ENCODE measurements at places on chromosomes 16 and 17.
A peak's percentile ranks its signal among the peaks of the same experiment; 100 is the strongest.

GRCh38 chr17:55513885-55514590 lies 2.8 kb upstream of the SMIM36 start:
- peak; percentile 27 for DNase-seq

GRCh38 chr17:37107406-37108083 lies 158.8 kb downstream of the AATF start:
- no peak for DNase-seq

DNA sequence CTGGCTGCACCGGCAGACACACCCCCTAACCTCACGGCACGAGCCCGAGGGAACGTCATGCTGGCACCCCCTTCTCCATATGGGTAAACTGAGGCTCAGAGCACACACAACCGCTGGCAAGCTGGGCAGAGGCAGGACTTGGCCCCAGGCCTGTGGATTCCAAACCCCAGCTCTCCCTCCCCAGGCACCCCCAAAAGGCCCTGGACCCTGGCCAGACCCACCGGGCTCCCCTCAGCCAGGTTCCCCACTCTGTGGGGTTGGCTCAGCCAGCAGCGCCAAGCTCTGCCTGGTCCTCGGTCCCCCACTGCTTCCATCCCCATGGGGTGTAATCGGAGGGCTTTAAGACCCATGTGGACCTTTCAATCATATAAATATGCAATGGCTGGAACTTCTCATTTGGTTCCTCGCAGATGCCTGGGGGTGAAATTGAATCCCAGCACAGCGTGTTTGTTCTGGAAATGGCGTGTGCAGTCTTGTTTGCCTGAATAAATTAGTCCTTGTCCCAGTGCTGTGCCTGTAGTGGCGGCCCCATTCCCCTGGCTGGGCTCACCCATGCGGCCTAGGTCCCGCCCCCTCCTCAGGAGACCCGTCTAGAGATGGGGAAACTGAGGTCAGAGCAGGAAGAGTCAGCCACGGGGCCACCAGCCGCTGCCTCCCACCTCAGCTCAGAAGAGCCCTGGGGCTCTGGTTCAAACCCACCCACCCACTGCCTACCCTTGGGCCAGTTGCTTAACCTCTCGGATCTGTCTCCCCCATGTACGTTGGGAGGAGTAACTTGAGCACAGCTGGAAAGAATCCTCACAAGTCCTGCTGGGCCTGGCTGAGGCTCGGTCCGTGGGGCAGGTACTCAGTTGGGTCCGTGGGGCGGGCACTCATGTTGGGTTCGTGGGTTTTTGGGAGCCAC lies 57.3 kb downstream of the ZFPM1 start:
- DNase-seq, result no peak

DNA sequence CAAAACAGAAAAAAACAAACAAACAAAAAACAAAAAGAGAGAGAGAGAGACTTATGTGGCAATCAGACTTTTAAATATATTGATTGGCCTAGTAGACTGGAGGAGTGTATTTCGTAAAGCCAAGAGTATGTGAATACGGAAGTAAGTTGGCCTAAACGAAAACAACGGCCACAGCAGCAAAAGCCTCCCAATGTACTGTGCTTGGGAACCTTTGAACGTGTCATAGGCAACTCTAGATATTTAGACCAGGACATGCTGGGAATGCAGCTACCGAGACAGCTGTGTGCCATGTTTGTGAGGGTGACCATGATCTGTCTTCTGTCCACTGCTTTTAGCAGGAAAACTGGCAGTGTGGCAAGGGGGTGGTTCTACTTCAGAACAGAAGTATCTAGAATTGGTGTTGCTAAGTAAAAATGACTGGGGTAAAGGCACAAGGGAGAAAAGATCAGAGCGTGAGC lies 7.4 kb downstream of the MAF start:
- DNase-seq, result peak; percentile 58

DNA sequence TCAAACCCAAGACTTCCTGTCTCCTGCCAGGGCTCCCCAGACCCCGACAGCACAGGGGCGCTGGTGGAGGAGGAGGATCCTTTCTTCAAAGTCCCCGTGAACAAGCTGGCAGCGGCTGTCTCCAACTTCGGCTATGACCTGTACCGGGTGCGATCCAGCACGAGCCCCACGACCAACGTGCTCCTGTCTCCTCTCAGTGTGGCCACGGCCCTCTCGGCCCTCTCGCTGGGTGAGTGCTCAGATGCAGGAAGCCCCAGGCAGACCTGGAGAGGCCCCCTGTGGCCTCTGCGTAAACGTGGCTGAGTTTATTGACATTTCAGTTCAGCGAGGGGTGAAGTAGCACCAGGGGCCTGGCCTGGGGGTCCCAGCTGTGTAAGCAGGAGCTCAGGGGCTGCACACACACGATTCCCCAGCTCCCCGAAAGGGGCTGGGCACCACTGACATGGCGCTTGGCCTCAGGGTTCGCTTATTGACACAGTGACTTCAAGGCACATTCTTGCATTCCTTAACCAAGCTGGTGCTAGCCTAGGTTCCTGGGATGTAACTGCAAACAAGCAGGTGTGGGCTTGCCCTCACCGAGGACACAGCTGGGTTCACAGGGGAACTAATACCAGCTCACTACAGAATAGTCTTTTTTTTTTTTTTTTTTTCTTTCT lies 8.1 kb downstream of the SERPINF1 start:
- DNase-seq, result peak; percentile 52

- DNase-seq, result peak; percentile 84
Observed at GRCh38 chr17:42548070-42548837, 4.5 kb upstream of the HSD17B1 start.

- DNase-seq, result no peak
Observed at GRCh38 chr17:290626-291025, 62.0 kb downstream of the RPH3AL start.

DNA sequence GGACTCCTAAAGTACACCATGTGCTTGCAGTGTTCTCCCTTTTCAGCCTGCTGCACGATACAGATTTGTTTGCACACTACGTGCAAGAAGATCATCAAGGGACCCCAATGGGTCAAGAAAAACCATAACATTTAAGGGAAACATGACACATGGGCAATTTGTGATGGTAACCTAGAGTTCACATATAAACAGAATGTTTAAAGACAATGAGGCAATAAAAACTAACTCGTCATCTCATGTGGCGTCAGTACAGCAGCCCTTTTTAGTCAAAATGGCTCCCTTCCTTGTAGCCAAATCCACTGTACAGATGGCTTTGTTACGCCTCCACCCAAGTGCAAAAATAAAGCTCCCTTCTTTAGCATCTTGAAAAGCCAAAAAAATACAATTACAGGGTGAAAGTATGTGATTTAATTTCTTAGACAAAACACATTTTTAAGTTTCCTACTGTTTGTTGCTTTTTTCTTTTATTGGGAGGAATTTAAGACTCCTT lies 173.7 kb downstream of the CDK5R1 start:
- DNase-seq, result no peak

DNA sequence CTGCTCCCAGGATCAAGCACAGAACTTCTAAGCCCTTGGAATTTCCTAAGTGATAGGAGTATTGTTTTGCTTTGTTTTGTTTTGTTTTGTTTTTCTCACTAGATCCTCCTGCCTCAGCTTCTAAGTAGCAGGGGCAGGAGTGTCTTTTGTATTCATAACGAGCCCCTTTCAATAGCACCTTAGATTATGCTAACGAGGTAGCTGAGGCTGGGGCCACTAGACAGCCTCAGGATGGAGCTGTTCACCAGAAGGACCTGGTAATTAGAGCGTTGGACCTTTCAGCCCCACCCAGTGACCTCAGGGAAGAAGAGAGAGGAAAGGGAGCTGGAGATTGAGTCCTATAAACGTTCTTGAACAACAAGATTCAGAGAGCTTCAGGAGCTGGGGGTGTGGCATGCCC lies 43.6 kb downstream of the IKZF3 start:
- no peak for DNase-seq

- DNase-seq, result no peak
Observed at GRCh38 chr16:12674071-12674470, 129.6 kb downstream of the CPPED1 start.

- no peak for DNase-seq
Observed at GRCh38 chr17:39946551-39947330, 16.1 kb upstream of the GSDMA start.

DNA sequence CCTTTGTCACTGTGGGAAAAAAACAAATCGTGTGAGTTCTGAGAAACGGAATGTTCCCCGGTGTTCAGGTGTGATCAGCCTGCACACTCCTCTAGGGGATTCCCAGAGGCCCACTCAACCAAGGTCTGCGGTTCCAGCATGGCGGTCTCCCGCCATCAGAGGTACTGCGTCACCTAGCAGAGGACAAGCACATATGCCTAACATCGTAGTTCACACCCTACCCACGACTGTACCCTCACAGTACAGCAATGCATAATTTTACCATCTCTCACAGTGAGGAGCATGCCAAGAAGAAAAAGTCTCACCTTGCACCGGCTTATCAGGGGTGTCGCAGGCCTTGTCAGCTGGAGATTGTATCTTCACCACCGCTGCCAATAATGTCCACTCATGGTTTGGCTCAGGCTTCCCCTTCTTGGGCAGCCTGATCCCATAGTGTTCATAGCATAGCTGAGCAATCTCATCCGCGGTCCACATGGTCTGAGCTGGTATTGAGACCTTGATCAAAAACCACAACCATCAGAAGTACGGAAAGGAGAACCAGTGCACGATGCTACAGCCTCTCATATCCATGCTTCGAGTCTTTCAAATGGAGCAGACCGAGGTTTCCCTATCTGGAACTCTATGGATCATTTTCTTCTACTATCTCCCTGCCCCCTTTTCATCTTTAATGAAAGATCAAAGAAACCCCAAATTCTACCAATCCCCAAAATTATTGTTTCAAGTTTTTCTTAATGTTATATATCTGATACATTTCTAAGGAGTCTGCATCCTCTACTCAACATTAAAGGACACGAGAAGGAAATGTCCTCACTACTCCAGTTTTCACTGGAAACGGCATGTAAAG lies 2.5 kb downstream of the ADAT1 start:
- no peak for DNase-seq

GRCh38 chr17:16171613-16172012 lies 43.7 kb downstream of the NCOR1 start:
- DNase-seq, result peak; percentile 11
